CD4-positive, alpha-beta T cell treated with Interleukin-17A for 4 hours (primary cell): ENCODE measurements at places on chromosomes 3 and 15.

- no peak for DNase-seq
These were observed 185.5 kb downstream of the MCTP2 start for GRCh38 chr15:94416820-94417219.

DNA sequence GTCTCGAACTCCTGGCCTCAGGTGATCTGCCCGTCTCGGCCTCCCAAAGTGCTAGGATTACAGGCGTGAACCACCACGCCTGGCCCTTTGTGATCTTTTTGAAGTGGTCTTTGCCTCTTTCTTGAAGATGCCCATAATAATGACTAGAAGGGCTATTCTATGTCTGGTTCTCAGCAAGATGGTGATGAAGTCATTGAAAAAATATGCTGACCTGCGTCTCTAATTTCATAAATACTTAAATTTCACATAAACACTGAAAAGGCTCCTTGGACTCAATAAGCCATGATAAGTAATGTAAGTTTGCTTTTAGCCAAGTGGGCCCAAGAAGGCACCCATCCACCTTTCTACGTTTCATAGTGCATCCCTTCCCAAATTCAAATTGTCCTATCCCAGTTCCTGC lies 775 bp upstream of the MAPK6 start:
- no peak for DNase-seq

DNA sequence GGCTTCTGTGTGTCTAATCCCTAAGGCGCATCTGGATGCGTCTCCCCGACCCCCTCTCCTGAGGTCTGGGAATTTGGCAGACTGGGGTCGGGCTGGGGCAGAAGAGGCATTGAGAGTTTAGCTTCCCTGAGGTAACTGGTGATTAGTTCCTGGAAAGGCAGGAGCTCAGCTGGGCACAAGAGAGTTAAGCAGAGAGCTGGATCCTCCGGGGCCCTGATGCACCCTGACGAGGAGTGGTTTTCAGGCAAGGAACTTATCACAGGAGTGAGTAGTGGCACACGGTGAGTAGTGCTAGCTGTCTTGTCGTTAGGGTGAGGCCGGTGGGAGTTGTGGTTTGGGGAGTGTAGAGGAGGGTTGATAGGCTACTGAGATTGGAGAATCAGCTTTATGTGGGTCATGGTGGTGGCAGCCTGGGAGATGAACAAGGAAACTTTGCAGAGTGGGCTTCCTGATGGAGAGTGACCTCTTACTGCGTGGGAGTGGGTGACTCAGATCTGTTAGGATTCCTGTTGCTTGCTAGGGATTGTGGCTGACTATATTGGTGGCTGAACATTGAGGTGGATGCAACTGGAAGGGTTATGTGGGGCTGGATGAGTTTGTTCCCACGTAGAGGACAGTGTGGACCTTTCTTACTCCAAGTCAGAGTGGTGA lies 897 bp downstream of the RAD54L2 start:
- DNase-seq: peak; percentile 36

GRCh38 chr3:44506961-44507360 lies 29.5 kb upstream of the ZNF445 start:
- DNase-seq: no peak

DNA sequence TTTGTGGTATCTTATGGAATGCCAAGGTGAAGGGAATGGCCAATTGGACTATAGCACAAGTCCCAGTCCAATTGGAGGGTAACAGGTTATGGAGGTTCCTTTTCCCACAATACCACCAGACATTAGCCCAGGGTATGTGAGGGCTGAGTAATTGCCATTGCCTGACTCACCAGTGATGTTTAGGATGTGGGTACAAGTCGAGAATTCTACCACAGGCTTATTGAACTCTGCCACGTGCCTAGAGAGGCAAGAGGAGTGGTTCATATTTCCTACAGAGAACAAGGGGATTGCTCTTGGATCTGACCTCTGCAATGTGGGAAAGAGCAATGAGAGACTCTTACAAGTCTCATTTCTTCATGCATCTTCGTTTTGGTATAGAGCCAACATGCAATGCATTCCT lies 85.0 kb upstream of the XCR1 start:
- DNase-seq: no peak

DNA sequence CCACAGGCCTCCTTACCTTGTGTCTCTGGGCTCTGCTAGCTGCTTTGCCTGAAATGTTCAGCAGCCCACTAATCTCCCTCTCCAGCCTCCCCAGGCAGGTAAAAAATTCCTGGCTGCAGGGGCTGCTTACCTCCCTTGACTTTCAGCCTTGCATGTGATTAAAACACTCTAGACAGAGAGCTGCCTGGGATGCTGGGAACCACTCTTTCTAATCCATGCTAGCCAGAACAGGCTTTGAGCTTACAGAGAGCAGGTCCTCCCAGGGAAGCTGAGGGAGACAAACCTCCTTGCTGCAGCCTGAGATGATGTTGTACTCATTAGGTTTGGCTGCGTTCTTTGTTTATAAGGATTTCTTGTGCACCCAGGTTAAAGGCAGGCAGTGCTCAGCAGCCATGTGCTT lies 33.7 kb upstream of the LIPC start:
- DNase-seq: no peak

- no peak for DNase-seq
These were observed 2.3 kb upstream of the SHC4 start for GRCh38 chr15:48965972-48966371.

GRCh38 chr15:92074646-92075045 lies 221.1 kb downstream of the SLCO3A1 start:
- DNase-seq: peak; percentile 27

DNA sequence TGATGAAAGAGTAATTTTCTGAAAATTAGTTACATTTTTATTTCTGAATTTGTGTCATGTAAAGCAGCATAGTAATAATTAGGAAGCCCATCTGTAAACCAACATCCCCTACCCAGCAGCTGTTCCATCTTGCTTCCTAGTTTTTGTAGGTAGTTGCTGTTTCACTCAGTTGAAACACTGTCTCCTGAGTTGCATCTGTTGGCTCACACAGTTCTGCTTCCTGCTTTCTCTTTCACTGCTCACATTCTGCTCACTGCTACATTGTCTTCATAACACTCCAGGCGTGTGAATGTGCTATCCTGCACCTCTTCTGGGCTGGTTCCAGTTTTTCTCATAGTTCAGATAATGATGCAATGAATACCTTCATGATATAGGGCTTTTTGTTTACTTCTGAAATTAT lies 123.4 kb downstream of the EPHB1 start:
- no peak for DNase-seq

- DNase-seq: no peak
These were observed 168.2 kb downstream of the ECT2 start for GRCh38 chr3:172918568-172919296.

GRCh38 chr3:54533856-54534255 lies 394.0 kb downstream of the LRTM1 start:
- DNase-seq: no peak

DNA sequence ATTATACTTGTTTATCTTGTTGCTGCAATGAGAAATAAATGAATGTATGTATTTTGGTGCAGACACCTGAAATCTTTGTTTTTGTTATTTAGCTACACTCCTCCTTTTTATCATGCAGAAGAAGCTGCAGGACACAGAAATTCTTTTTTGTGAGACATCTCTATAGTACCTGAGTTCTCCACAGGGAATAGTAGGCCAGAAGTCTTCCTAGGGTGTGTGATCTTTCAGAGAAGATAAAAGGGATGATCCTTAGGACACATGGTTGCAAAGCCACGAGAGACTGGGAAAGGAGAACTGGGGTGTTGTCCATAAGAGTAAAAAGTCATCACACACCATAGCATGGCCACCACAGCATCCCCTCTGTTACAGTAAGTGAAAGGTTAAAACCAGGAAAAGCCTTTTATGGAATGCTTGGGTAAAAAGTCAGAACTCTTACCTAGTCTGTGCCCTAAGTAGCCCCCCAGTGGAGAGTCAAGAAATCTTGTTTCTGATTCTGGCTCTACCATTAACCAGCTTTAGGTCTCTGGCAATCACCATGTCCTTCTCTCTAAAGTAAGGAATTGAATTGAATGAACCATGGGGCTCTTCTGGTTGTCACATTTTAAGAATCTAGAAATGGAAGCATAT lies 31.9 kb upstream of the ADGRG7 start:
- DNase-seq: no peak

GRCh38 chr3:31064021-31064420 lies 169.6 kb upstream of the GADL1 start:
- DNase-seq: no peak

GRCh38 chr15:93719921-93720351 lies 511.4 kb upstream of the MCTP2 start:
- DNase-seq: no peak

DNA sequence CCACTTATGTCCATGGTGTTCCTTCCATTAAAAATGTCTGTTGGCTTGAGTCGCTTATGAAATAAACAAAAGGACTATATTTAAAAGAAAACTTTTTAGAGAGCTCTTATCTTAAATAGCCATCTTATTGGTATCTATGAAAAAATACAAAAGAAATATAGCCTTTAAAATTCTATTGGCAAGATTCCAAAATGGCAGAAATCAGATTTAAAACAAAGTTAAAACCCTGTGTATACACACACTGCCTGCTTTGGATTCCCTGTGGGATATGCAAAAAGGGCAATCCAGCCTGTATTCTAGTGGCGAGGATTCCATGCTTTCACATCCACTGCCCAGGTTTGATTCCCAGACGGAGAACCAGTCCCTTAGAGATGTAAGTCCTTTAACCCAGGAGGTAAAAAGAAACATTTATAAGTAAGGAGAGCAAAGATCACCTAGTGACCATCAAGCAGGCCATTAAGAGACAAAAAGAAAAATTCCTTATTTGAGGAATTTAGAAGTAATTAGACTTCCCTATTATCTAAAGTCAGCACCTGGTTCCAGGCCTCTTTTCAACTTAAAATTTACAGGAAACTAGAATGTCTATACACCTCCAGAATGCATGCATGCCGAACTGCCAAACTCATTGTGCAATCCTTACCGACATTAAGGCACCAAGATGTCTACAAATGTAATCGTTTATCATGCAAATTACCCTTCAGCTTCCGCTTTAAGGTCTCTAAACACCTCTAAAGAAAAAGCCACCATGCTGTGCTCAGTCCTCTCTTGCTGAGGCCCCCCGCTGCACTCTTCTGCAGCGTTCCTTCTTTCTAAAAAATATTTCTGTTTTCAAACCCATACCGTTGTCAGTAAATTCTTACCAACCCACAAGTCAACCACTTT lies 69.6 kb upstream of the STRIT1 start:
- DNase-seq: no peak
